Activated gamma-delta T cell (primary cell): ENCODE measurements at places on chromosomes 13 and 19.

DNA sequence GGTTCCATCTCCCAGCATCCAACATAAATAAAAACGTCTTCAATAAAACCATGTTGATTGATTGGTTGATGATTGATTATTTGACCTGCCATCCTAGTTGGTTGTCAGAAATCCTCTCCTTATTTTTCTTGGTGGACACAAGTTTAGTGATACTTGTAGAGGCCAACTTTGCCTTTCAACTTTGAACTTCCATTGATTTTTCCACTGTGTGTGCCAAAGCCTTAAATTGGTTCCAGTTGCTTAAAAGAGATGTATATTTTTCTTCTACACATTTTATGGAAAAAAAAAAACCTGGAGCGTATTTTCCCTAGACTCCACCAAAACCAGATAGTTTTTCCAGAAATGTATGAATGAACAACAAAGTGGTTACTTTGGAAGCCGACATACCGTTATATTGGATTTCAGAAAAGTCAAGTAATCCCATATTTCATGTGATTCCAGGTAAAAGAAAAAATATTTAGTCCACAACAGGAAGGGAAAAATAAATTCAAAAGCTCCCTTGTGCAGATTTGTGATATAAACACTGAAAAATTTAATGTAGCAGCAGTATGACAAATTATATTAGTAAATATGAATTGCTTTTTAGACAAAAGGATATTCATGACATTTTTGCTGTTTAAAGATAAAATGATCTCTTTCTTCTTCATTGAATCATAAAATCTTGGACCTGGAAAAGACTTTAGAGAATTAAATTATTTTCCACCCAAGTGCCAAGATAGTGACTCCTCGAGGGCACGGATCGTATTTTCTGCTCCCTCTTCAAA is 85.2 kb downstream of the MBNL2 start:
- DNase-seq: no peak

DNA sequence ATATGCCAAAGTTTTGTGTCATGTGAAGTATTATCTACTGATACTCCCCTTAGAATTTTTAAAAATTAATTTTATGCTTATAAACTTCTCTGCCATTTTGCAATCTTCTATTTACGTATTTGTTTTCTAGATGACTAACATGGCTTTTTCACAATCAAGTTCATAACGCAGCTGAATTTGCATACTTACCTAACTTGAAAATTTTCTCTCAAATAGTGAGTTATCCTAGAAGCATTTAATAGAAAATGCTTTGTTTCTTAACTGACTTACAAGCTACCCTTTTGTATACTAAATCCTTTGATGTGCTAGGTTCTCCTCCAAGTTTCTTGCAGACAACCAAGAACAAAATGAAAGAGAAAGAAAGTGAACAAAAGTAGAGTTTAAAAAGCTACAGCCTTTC is 683.5 kb downstream of the LIG4 start:
- DNase-seq: no peak

- DNase-seq: no peak
Observed at GRCh38 chr19:2308114-2308556, at the start of gene LINGO3. Gene LINGO3, minus strand, starts transcription at chr19:2308154. Its CDS starts 16,378 bp downstream, at chr19:2291776.

DNA sequence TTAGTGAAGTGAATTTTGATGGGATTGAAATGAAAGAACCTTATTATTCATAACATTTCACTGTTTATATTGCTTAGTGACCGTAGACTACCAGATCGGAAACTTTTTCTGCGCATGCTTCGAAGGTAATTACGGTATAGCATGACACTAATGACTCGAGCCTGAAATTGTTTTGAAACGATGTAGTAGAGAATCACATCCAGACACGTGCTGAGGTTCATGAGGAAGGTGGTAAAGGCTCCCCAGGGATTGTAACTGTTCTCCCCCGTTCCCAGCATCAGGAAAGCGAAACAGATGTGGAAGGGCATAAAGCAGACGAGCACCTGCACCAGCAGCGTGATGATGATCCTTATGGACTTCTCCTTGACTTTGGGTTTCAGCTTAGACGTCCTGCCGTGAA is 3.3 kb downstream of the GPR18 start:
- DNase-seq: no peak

- no peak for DNase-seq
Observed at GRCh38 chr19:5096536-5096935, 127.6 kb downstream of the KDM4B start.

DNA sequence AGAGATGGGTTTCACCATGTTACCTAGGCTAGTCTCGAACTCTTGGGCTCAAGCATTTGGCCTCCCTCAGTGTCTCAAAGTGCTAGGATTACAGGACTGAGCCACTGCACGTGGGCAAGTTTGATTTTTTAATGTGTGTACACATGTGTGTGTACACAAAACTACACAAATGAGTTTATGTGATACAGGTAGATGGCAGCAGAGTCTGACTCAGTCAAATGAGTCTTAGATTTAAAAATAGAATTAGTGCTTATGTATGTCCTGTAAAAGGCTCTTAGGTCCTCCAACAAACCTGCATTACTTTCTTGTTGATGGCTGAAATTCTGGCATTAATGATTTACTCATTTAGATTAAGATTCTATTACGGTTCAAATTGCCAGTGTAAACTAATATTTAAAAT is 293.7 kb downstream of the PCDH17 start:
- DNase-seq: no peak

GRCh38 chr19:35781650-35782049 is 6.3 kb downstream of the ARHGAP33 start:
- DNase-seq: no peak

DNA sequence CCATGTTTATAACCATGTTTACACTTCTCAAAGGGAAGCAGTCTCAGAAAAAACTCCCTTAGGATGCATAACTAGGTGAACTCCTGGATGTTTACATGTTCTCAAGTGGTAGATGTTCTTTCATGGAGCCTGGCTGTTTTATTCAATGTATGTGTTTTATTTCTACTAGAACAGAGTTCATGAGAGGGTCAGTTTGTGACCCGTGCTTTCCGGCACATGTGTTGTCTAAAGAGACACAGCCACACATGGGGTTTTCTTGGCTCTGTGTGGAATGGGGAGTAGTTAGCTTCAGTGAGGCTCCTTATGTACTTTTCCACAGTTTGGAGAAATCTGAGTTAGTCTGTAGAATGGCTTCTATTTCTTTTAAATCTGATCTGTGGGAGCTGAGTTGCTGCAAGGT is 60.9 kb downstream of the ATP8A2 start:
- DNase-seq: no peak

DNA sequence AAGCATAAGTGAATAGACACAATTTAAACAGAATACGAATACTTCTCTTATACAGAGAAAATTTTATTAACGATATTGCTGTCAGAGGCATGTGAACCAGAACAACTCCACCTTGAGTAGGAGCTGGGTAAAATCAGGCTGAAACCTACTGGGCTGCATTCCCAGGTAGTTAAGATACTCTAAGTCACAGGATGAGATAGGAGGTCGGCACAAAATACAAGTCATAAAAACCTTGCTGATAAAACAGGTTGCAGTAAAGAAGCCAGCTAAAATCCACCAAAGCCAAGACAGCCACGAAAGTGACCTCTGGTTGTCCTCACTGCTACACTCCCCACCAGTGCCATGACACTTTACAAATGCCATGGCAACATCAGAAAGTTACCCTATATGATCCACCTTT is 49.2 kb upstream of the TRPC4 start:
- no peak for DNase-seq

DNA sequence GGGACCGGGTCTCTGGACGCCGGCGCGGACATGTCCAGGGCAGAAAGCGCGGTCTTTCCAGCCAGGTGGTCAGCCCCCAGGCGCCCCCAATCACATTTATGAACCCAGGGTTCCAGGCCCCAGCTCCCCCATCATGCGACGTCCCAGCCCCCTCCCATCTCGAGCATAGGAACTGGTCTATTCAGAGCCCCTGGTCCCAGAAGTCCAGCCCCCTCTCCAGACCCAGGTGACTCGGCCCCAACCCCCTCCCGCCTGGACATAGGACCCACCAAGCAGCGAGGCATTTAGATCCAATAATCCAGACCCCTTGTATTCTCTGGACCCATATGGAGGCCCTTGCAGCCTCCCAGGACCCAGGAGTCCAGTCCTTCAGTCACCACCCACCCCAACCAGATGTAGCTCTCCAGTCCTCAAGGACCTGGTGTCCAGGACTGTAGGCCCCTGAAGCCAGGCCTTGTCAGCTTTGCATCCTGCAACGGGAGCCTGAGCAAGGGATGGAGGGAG is 501 bp downstream of the APLP1 start:
- no peak for DNase-seq

GRCh38 chr19:37941782-37942515 is 34.9 kb downstream of the SIPA1L3 start:
- no peak for DNase-seq

- DNase-seq: no peak
Observed at GRCh38 chr13:107351305-107351704, 783.4 kb upstream of the ARGLU1 start.

GRCh38 chr13:49246850-49247642 is 679 bp upstream of the CDADC1 start:
- no peak for DNase-seq

DNA sequence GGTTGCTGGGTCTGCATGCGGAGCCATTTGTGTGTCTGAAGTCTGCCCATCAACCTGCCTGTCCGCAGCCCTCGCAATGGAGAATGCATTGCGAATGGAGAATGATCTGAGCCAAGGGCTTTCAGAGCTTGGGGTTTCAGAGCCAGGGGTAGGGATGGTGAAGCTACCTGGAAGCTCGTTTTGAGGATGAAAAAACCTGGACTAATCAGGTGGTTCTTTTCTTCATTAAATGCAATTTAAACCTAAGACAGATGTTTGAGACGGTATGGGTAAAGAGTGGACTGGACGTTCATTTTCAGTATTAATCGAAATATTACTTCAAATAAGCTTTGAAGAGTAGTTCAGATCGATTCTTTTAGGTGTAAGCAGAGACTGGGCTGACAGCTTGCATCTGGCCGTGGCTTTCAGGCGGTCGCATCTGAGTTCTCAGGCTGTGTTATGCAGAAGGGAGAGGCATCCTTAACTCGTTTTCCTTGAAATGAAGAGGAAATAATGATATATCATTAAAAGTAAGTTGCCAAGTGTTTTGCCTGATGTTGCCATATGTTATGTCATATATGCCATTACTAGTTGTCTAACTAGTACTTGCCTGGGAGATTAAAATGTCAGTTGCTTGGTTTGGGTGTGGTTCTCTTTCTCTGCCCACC is 801 bp downstream of the MCF2L start:
- DNase-seq: no peak

DNA sequence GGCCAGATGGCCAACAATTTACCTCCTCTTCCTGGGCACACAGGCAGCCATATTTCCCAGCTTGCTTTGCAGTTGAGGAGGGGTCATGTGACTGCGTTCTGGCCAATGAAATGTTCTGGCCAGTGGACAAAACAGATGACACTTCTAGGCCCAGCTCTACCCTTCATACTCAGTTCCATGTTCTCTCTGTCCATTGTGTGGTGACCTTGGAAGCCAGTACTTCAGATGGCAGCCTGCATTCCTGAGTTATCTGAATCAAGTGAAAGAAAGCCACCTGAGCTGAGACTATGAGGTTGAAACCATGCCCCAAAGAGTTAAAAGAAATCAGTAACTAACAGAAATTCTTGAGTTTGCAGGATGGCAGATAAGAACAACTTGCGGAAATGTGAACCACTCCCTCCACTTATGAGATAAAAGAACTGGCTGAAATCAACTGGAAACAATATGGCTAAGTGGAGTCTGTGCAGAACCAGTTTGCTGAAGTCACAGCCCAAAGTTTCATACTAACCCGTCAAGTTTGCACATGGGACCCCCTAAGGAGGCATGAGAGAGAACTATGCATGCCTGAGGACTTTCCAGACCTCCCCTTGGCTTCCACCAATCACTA is 8.1 kb downstream of the FAM187B start:
- no peak for DNase-seq

DNA sequence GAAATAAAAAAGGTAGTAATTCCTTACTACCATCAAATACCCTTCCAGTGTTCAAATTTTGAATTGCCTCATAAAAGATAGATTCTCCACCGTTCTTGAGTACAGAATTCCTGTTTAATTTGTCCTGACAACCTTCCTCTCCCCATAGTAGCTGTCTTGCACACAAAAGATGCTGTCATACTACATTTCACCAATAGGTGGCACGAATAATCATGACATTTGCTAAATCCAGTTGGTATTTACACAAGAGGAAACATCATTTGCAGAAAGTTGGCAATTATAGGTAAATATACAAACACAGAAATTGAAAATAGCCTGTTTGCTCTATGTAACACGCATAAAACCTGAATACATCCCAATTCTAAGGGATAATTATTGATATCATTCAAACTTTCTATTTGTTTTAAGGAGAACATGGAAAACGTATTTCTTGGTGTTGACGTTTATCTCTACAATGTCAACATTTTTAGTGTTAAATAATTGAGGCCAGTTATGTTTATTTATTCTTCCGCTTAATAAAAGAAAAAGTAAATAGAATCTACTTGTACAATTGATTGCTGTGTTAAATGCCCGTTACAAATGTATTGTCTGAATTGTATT is 58.3 kb upstream of the CLDN10 start:
- DNase-seq: no peak

- DNase-seq: no peak
Observed at GRCh38 chr19:13002166-13002898, 7.1 kb downstream of the NFIX start.

DNA sequence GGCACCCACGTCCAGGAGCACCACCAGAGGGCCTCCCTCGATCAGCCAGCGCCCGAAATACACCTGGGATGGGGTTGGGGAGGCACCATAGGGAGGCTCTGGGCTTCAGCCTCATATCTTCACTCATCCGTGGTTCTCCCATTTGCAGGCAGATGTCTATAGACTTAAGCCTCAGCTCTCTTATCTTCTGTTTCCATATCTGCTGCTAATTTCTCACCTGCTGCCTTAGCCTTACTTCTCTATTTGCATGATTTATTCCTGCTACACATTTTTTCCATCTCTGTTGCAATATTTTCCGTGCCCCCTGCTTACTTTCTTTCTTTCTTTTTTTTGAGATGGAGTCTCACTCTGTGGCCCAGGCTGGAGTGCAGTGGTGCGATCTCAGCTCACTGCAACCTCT is 5.8 kb downstream of the GYS1 start:
- no peak for DNase-seq

- no peak for DNase-seq
Observed at GRCh38 chr19:55379174-55379573, 2.5 kb downstream of the TMEM190 start.

GRCh38 chr13:35690581-35691207 is 214.2 kb upstream of the MAB21L1 start:
- no peak for DNase-seq

- no peak for DNase-seq
Observed at GRCh38 chr13:43077046-43077445, 53.7 kb downstream of the DNAJC15 start.

DNA sequence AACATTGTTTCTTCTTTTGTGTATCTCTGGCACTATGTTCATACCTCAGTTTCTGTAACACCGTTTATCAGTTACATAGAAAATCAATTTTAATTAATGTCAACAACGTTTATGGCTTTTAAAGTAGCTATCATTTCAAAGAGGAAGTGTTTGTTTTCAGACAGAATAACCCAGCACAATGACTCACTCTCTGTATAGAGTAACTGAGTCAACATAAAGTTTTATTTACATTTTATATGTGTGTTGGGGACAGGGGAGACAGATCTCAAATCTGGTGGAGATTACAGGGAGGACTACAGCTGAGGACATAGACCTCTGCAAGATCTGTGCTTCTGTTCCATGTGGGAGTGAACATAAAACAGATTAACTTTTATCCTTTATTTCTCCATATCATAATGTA is 2590.1 kb downstream of the PCDH9 start:
- no peak for DNase-seq

GRCh38 chr19:14052470-14052869 is 9.4 kb downstream of the PALM3 start:
- DNase-seq: no peak
